Glutamatergic neuron (in vitro differentiated cells): ENCODE measurements at places on chromosomes 16 and 17. TPM values are rescaled to one million over a fixed set of nuclear protein-coding genes. Genes with fewer than 3 reads are reported as not detected.
A peak's percentile ranks its signal among the peaks of the same experiment; 100 is the strongest.

The MT4 gene
- total RNA-seq = not detected

DNA sequence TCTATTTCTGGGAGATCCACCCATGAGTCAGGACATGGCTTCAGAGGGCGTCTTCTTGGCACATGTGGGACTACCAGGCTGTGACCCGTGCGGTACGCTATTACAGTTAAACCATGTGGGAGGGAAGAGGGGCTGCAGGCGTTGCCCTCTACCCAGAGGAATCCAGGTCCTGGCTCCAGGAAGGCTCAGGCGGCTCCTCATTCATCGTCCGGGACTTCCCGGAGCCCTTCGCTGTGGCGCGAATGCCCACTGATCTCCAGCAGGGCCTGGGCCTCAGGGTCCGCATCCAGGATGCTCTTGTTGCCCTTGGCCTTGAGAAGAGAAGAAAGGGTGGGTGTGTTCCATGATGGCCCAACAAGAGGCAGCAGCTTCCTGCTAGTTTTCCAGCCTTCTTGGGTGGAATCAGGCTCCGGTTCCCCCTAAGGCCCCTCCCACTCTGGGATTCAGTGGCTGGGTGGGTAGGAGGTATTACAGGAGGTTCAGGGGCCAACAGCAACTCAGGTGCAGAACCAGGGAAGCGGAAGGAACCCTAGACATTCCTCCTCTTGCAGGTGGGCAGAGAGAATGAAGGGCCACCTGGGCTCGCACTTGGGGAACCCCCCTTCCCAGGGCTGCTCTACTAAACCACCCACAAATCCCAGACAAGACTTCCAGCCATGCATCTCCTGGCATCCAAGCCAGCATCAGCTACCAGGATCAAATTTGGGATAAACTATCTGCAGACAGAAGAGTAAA is 24.6 kb downstream of the MEAK7 start:
- H3K36me3 ChIP-seq = peaks cover 12% of the 10 kb centered on the region
- H3K27me3 ChIP-seq = peaks cover 14% of the 10 kb centered on the region
- peaks cover 24% of the 10 kb centered on the region for H3K4me1 ChIP-seq
- no peak for DNase-seq

- H3K27me3 ChIP-seq = peaks cover 37% of the 10 kb centered on the region
Measured at GRCh38 chr16:2768403-2769089, 8.5 kb downstream of the ELOB start.

GRCh38 chr16:50326264-50326663 is 42.5 kb downstream of the BRD7 start:
- H3K36me3 ChIP-seq = no peaks in the 10 kb centered on the region
- H3K4me3 ChIP-seq = no peak overlapping the region
- H3K27me3 ChIP-seq = no peaks in the 10 kb centered on the region
- DNase-seq = no peak
- peaks cover 6% of the 10 kb centered on the region for H3K4me1 ChIP-seq
- peak overlapping the region; percentile 53 for H3K27ac ChIP-seq

The CFAP97D1 gene
- total RNA-seq = not detected

DNA sequence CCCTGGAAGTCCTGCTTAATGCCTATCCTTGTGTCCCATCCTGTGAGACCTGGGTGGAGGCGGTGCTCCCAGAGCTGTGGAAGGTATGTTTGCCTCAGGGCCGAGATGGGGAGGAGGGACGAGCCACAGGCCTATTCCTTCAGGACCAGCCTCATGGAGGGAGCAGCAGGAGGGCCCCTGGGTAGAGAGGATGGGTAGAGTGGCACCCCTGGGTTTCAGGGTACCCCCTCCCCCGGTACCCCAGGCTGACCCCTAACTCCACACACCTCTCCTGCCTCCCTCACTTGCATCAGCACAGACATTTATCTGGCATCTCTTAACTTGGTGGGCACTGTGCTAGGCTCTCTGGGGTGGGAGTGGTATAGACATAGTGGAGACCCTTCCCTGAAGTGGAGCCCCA is 7.1 kb downstream of the ASB16 start:
- peaks cover 10% of the 10 kb centered on the region for H3K36me3 ChIP-seq
- no peak overlapping the region for H3K27ac ChIP-seq
- H3K27me3 ChIP-seq = no peaks in the 10 kb centered on the region
- no peak overlapping the region for H3K4me3 ChIP-seq

DNA sequence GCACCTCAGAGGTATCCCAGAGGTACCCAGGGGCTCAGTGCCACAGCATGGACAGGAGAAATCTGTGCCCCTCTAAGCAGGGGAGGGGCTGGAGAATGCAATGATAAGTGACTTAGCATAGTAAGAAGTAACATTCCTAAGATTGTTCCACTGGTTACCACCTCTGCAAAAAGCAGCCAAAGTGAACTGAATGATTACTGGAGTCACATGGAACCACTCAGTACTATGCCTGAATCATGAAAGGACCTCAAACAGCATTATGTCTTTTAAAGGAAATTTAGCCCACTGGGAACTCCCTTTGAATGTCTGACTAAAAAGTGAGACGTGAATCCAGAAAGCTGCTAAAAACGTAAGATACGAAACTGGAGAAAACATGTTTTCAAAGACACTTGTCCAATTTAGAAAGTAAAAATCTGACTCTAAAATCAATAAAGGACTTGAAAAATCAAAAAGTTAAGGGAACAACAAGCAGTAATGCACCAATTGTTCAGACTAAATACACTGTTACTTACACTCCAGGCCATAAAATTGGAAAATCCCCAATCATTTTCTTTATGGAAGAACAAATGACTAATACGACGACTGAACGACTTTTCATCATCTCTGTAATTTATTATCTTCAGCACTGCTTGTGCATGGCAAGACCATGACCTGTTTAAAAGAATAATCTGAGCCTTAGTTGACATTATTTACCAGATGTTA is 38.6 kb downstream of the LITAFD start:
- H3K4me3 ChIP-seq = no peak overlapping the region
- H3K27ac ChIP-seq = no peak overlapping the region
- no peaks in the 10 kb centered on the region for H3K36me3 ChIP-seq
- DNase-seq = no peak
- peaks cover 4% of the 10 kb centered on the region for H3K27me3 ChIP-seq

The PRR35 gene
- not detected for total RNA-seq

DNA sequence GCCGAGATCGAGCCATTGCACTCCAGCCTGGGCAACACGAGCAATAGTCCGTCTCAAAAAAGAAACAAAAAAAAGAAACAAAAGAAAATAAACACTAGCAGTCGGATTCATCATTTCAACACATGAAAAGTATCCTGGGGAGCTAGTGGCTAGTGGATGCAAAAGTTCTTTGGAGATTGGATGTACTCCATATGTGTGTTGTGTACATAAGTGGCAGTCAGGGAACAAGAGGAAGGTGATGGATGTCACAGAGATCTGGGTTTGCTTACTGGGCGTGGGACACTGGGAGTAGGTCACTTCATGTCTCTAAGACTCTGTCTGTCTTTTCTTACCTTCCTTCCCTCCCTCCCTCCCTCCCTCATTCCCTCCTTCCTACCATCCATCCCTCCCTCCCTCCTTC is 35.4 kb downstream of the MRC2 start:
- peaks cover 7% of the 10 kb centered on the region for H3K27me3 ChIP-seq
- no peak overlapping the region for H3K27ac ChIP-seq
- H3K4me1 ChIP-seq = peaks cover 7% of the 10 kb centered on the region
- peaks cover 14% of the 10 kb centered on the region for H3K36me3 ChIP-seq

DNA sequence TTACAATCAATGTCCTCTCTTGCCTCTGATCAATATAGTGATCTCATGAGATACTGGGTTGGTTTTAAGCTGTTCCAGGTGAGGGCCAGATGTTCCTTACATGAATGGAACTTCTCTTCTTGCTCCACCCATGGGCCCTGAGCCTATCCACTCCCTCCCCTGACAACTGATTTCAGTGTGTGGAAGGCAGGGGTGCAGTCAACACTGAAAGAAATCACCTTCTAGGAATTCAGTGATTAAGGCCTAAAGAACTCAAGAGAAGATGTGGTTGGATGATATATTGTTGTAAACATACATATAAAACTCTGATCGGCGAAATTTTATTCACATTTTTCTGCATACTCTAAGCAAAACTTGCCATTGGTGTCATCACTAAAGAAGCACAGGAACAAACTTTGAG is 6.7 kb upstream of the GOSR2 start:
- H3K4me1 ChIP-seq = peaks cover 1% of the 10 kb centered on the region
- H3K27ac ChIP-seq = no peak overlapping the region
- H3K4me3 ChIP-seq = no peak overlapping the region

The CBLN1 gene
- total RNA-seq = 21.7 TPM

DNA sequence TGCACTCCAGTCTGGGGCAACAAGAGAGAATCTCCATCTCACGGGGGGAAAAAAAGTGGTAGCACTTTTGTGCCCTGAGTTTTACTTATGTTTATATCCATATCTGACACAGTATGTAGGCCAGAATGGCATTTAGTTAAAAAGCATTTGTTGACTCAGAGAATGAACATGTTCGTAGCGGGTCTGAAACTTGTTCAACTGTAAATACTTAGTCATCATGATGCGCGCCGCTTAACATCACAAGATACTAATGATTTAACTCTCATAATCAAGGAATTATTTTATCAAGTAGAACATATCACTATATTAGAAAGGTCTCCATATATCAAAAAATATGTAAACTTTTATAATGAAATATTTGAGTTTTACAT is 55.3 kb upstream of the ITGA2B start:
- H3K27ac ChIP-seq = no peak overlapping the region
- no peaks in the 10 kb centered on the region for H3K36me3 ChIP-seq
- no peaks in the 10 kb centered on the region for H3K4me1 ChIP-seq
- H3K4me3 ChIP-seq = no peak overlapping the region
- H3K27me3 ChIP-seq = no peaks in the 10 kb centered on the region
- DNase-seq = no peak

GRCh38 chr17:75749545-75750389 is 15.2 kb downstream of the GALK1 start:
- no peak overlapping the region for H3K4me3 ChIP-seq
- DNase-seq = peak; percentile 89
- no peak overlapping the region for H3K27ac ChIP-seq
- H3K36me3 ChIP-seq = no peaks in the 10 kb centered on the region
- peaks cover 15% of the 10 kb centered on the region for H3K27me3 ChIP-seq
- H3K4me1 ChIP-seq = peaks cover 3% of the 10 kb centered on the region

The ARRB2 gene
- total RNA-seq = 106 TPM

The SDR42E1 gene
- total RNA-seq = 0.20 TPM

DNA sequence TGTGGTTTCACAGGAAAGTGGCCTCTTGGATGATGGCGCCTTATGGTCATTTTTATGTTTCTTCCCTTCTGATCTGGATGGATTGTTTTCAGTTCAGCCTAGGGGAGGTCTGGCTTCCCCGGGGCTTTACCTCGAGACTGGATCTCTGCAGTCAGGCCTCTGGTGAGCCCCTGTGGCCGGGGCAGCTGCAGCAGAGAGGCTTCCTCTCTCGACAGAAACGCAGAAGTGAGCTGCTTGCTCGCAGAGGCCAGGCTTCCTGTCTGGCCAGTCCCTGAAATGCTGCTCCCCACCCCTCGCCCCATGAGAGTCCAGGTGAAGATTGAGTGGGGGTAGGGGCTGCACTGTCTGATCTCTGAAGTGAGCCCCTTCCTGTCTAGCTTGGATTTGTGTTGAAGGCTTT is 44.0 kb downstream of the PLCG2 start:
- peaks cover 1% of the 10 kb centered on the region for H3K27me3 ChIP-seq
- no peak overlapping the region for H3K4me3 ChIP-seq
- no peaks in the 10 kb centered on the region for H3K4me1 ChIP-seq
- no peak overlapping the region for H3K27ac ChIP-seq
- H3K36me3 ChIP-seq = no peaks in the 10 kb centered on the region

DNA sequence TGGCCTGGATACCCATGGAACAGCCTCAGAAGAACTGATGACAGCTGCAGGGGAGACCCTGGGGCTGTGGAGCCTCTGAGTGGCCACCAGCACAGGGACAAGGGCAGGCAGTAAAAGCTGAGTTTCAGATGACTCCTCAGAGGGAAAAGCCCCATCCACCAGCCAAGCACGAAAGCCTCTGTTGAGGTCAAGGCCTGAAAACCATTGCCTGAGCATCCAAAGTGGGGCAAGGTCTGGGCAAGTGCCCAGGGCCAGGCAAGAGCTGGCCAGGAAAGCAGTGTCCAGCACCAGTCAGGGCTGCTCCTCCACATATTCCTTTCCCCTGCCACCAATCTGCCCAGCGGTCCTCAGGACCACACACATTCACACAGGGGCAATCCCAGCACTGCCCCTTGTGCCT is 16.4 kb downstream of the ATP6V0D1 start:
- no peaks in the 10 kb centered on the region for H3K36me3 ChIP-seq
- H3K4me3 ChIP-seq = no peak overlapping the region
- peaks cover 2% of the 10 kb centered on the region for H3K27me3 ChIP-seq
- peaks cover 19% of the 10 kb centered on the region for H3K4me1 ChIP-seq
- no peak for DNase-seq
- no peak overlapping the region for H3K27ac ChIP-seq

The IFI35 gene
- total RNA-seq = not detected

DNA sequence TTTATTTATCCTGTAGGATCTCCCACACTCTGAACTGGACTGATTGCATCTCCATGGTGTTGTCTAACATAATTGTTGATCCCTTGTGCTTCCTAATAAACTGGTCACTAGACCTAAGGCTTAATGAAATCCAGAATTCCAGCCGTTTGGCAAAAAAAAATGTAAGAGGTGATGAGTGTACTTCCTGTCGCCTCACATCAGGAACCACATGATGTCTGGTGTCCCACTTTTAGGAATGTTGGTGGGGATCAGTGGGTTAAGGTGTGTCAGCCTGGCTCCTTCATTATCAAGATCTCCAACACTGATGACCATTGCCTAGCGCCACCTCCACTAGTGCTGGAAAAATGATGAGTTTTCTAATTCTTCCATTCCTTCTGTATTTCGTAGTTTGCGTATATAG is 18.6 kb upstream of the LONP2 start:
- no peak overlapping the region for H3K4me3 ChIP-seq
- H3K36me3 ChIP-seq = peaks cover 5% of the 10 kb centered on the region
- H3K27ac ChIP-seq = no peak overlapping the region

- no peak overlapping the region for H3K27ac ChIP-seq
- H3K4me1 ChIP-seq = peaks cover 9% of the 10 kb centered on the region
- DNase-seq = no peak
- no peaks in the 10 kb centered on the region for H3K27me3 ChIP-seq
- no peak overlapping the region for H3K4me3 ChIP-seq
Measured at GRCh38 chr16:47493381-47494337, 32.5 kb downstream of the PHKB start.

- no peaks in the 10 kb centered on the region for H3K27me3 ChIP-seq
- H3K27ac ChIP-seq = no peak overlapping the region
- peaks cover 27% of the 10 kb centered on the region for H3K4me1 ChIP-seq
- no peak overlapping the region for H3K4me3 ChIP-seq
Measured at GRCh38 chr17:72954579-72954978, 137.9 kb downstream of the SLC39A11 start.

- DNase-seq = no peak
- H3K4me1 ChIP-seq = peaks cover 17% of the 10 kb centered on the region
- H3K36me3 ChIP-seq = no peaks in the 10 kb centered on the region
Measured at GRCh38 chr16:87586201-87586782, 16.0 kb upstream of the JPH3 start.

GRCh38 chr17:2786176-2786881 is 9.9 kb upstream of the RAP1GAP2 start:
- no peaks in the 10 kb centered on the region for H3K36me3 ChIP-seq
- H3K4me1 ChIP-seq = peaks cover 8% of the 10 kb centered on the region
- H3K27me3 ChIP-seq = peaks cover 5% of the 10 kb centered on the region
